Stimulated activated CD4-positive, alpha-beta T cell treated with anti-CD3 and anti-CD28 coated beads, Interleukin-1b, Interleukin-23, amount 100 ng/mL, for 1 hour (primary cell): ENCODE measurements at places on chromosomes 7 and 10.

DNA sequence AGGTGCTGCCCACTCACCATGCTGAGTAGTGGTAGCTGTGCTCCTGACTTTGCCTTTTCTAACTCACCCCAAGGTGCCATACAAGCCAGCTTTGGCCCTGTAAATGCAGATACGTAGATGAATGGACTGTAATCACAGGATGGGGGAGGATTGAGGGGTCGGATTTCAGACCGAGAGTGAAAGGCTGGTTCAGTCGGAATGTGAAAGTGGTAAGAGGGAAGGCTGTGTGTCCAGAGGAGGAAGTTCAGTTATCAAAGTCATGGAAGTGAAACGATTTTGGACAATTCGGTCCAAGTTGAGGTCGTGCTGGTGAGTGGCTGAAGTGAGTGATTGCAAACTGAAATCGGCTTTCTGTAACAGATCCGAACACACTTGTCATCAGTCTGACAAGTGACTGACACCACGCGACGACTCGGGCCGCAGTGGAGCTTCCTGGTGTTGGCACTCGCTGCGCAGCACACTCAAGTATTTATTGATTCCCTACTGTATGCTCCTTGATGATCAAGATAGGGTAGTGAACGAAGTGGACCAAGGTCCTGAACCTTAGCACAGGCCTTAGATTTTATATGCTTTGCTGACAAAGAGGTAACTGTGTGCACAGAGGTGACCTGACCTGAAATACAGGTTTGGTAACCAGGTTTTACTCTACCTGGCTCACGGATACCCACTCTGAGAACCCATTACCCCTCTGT lies 10.5 kb downstream of the ZNF282 start:
- DNase-seq, result no peak

DNA sequence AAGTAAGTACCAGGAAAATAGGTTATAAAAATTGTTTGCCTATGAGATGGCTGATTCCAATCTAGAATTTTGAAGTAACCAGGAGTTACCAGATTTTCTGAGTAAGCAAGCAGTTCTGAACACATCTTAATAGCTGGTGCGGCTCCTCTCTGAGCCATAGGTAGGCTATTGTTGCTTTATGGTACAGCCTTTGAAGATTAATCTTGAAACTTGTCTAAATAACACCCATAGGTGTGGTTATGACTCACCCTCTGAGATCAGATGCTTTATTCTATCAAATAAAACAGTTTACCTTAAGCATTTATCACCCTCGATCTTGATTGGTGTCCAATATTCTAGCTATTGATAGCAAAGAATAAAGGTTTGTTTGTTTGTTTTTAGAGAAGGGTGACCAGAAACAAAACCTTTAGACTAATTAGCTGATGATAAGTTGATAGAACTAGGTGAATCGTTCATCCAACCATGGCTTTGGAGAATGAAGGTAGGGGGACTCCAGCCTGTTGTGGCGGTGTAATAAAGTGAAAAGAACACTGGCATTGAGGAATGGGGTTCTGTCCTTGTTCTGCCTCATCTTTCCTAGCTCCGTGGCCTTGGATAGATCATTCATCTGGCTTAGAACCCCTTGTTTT lies 72.2 kb downstream of the VTI1A start:
- no peak for DNase-seq

DNA sequence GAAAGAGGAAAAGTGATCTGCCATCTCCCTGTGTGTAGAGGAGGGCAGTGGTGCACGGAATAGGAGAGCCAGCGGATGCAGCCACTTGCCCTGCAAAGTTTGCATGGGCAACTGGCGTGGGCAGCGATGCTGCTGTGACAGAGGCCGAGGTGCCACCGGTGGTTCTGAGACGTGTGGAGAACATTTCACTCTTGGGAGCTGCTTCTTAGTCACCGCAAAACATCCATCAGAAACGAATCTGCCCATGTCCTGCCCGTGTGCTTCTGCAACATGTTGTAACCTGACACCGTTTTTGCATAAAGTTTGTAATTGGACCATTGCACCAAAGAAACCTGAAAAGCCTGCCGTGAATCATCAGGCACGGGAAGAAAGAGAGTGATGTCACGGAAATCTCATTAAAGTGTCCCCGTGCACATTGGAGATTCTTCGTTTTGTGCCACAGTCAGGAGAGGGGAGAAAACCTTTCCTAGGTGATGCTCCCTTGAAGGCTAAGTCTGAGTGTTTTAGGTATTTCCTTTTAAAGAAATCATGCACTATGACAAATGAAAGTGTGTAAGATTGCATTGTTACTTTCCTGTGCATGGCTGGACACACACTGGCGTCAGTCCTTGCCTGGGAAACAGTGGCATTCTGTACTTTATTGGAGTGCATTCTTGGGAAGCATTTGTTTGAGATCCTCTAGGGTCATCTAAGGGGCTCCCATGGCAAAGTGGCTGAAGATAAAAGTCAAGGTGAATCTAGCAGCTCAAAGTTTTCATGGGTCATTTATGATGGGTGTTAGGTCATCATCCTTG lies 302.6 kb downstream of the KLF6 start:
- no peak for DNase-seq

GRCh38 chr7:116258734-116259133 lies 48.4 kb downstream of the TES start:
- no peak for DNase-seq

DNA sequence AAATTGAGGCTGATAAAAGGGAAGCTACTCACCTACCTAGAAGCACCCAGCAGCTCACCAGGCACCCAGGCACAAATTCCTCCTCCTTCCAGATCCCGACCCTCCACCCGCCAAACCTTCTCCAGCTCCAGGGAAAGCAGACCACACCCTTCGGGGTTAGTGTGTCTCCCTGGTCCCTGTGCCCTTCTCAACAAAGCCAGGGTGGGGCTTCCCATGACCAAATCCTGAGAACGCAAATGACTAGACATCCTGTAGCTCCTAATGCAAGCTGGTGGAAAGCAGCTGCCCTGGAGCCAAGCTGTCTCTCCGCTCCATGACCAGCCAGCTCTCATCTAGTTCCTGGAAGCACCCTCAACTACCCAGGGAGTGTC lies 4.4 kb downstream of the TBX20 start:
- no peak for DNase-seq

DNA sequence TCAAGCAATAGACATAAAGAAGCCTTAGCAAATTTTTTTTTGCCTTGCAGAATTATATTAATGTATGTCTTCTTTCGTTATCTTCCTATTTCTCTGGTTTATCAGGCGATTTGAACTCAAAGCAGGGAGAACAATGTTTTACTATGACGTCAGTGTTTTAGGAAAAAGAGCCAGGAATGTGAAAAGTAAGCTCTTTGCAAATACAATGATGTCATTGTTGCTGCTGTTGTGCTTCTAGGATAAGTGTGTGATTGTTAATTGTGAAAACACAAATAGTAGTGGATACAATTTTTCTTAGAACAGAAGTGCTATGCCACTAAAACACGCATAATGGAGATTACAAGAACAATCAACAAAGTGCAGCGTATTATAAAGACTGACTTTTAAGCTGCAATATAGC lies 9.5 kb upstream of the AUTS2 start:
- no peak for DNase-seq

DNA sequence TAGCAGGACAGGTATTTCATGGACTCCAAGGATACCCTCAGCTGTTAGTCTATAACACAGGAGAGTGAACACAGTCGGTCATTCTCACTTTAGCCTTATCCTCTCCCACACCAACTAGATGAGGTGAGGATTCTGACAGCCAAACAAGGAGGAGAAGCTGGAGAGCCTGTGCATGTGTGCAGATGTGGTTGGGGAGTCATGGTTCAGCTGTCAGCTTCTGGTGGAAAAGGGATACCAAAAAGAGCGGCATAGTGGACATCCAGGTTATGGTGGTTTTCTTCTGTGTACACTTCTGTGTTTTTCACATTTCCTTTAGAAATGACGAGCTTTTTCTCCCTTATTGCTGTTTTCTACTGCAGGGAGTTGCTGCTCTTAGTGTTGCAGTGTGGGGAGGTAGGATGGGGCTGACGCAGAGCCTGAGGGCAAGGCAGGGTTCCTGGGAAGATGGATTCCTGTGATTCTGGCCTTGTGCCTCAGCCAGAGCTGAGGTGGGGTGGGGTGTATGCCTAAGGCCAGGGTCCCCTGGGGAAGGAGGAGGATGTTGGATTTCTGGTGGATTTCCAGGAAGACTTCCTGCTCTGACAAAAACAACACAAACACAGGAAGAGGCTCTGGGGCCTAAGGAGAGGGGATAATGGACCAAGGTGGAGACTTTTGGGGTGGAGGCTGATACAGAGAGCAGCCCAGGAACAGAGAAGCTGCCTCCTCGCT lies 26.6 kb downstream of the PLAU start:
- DNase-seq, result no peak

- no peak for DNase-seq
These were observed 2.3 kb downstream of the UNCX start for GRCh38 chr7:1234881-1235500.

DNA sequence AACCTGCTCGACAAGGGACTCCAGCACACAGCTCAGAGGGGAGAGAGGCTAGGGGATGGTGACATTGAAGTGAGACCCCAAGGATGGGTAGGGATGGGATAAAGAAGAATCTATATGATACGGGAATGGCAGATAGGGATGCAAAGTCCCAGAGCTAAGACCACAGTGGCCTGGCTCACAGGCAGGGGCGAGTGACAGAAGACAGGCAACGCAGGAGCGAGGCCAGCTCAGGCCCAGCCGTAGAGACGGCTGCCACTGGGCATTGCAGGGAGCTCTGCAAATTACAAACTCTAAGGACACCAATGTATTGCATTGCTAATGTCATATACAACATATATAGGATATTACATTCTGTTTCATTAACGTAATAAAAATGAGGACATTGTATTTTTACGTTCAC lies 131.4 kb downstream of the TCERG1L start:
- DNase-seq, result no peak

DNA sequence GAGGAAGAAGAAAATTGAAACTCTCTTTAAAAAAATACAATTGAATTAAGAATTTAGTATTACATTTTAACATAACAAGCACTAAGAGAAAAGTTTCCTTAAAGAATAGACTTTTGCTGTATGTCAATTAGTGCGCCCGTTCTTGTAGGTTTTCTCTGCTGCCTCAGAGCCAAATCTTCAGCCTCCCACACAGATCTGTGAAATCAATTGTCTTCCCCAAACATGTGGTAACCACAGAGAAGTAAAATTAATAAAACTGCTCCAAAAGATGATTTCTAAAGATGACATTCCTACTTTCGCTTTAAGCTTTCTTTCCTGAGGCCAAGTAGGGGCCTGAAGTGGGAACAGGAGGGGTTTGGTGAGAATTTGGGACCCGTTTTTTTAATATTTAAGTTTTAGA lies 113.2 kb upstream of the ADO start:
- no peak for DNase-seq

DNA sequence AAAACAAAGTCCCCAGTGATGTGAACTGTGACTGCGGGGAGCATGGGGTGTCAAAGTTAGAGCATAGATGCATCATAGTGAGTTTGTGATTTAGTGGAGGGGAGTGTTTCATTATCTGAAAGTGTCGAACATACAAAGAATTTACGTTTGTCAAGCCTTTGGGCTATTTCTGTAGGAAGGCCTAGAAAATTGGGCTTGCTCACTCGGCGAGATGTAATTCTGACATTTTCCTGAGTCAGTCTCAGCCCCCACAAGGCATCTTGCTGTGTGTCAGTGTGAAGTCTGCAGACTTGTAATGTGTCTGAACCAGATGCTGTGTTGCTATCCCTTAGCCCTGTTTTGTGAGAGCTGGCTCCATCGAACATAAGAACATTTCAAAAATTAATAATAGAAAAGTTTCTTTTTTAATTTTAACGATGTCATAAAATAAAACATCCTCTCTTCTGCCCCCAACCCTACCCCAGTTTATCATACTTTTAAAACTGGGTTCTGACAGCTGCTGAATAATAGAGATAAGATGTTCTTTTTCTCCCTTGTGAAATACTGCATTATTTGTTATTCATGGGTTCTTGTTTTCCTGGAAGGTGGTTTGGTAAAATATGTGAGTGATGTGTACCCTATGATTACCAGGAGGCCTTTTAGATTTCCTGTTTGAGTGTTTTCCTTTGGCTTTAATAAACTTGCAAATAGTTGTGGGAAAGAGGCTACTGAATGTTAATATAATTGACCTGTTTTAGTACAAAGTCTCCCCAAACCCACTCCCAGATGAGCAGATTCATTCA lies 207.4 kb downstream of the GPR158 start:
- DNase-seq, result no peak
